ENCODE measurements at places on chromosomes 3 and 15. TPM values are rescaled to one million over a fixed set of nuclear protein-coding genes. Genes with fewer than 3 reads are reported as not detected.

DNA sequence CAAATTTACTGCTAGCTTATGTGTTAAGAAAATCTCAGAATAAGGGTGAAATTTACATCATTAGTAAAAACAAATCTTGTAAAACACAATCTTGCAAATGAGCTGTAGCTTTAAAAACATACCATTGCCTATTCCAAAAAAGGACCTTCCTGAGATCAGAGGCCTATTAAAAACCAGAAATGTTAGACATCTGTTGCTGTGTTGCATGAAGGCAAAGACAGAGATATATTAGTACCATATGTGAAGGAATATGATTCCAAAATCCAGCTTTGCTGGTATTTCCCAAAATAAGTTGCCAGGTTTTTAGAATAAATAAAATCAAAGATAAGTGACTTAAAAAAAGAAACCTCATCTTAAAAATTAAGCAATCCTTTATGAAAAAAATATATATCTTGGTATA, 504.1 kb upstream of the CDIN1 start:
- DNase-seq: no peak

- DNase-seq: no peak
Observed at GRCh38 chr3:21292971-21293370, 458.0 kb downstream of the ZNF385D start.

Gene GP5
- total RNA-seq: 0.15 TPM

DNA sequence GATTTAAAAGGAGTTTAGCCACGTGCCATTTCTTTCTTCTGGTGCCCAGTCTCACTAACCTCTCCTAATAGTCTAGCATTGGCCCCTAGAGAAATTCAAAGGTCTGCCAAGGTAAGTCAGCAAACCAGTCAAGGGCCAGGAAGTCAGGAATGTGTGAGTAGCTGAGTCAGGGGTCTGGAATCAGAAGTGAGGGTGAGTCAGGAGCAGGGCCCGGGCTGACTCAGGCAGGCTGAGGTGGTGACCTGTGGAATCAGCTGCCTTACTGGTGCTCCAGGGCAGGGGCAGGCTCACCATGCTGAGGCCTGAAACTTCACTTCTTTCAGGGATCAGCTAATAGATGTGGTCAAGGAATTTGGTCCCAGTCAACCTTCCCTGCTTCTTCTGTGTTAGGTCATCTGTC, 105.8 kb upstream of the MYZAP start:
- DNase-seq: peak; percentile 92

GRCh38 chr3:159860269-159861116, 128.1 kb upstream of the IL12A start:
- DNase-seq: no peak
